ENCODE measurements at places on chromosomes 2 and 18. TPM values are rescaled to one million over a fixed set of nuclear protein-coding genes. Genes with fewer than 3 reads are reported as not detected.

SCN3A gene
- total RNA-seq, result not detected

GALNT3 gene
- total RNA-seq, result 46.2 TPM

ANKRD30BL gene
- total RNA-seq, result not detected

STARD6 gene
- total RNA-seq, result 0.51 TPM

TYMS gene
- total RNA-seq, result 36.3 TPM

FIGN gene
- 1.2 TPM for total RNA-seq

SH3RF3 gene
- 1.1 TPM for total RNA-seq

EVA1A gene
- total RNA-seq, result 26.4 TPM
